GM13977 (cell line): ENCODE measurements at places on chromosomes 1 and 21.

GRCh38 chr1:195769461-195769860, 838.8 kb downstream of the KCNT2 start:
- DNase-seq = no peak

DNA sequence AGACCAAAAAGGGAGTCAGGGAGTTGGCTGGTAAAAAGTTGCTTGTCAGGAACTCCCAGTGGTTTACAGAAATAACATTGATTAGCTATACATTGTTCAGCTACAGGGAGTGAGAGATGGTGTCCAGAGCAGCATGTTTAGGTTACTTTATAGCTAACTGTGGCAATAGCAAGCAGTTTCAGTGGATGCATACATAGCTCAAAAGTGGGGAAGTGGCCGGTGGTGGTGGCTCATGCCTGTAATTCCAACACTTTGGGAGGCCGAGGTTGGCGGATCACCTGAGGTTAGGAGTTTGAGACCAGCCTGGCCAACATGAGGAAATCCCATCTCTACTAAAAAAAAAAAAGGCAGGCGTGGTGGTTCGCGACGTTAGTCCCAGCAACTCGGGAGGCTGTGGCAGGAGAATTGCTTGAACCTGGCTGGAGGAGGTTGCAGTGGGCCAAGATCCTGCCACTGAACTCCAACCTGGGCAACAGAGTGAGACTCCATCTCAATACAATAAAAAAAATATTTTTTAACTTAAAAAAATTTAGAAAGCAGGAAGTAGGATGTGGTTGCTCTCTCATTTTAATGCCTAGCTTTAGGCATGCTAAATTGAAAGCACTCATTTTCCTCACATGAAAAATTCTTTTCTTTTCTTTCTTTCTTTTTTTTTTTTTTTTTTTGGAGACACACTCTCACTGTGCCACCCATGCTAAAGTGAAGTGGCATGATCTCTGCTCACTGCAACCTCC, 109.7 kb downstream of the PPIAL4G start:
- no peak for DNase-seq

DNA sequence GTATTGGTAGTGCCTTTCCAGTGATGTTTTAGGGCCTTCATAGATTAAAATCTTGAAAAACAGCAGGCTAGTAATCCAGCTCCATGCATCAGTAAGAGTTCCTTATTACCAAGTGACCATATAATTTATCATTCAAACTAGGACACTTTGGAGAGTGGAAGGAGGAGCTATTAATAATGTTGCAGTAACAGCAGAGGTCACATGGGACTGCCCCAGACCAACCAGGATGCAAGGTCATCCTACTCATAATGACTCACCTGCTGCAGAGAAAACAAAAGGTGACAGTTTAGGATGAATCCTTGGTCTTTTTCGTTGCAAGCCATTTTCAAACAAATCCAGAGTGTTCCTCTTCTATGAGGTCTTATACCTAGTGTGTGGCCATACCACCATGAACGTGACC, 187.4 kb downstream of the NUF2 start:
- DNase-seq = no peak

DNA sequence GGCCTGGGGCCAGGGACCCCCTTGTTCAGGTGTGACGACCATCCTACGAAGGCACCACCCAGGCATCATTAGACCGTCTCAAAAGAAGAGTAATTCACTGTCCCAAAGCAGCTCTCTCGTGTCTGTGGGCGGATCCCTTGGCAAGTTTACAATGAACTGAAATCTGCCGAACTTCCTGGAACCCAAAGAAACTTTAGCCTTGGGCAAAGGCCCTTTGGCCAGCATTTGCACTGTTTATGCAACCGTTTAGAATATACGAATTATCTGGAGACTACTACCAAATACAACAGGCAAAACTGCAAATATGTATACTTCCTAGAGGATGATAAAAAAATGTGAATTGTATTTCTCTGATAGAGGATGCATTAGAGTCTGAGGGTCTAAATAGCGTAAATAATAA, 1.4 kb upstream of the SOD1 start:
- DNase-seq = no peak

DNA sequence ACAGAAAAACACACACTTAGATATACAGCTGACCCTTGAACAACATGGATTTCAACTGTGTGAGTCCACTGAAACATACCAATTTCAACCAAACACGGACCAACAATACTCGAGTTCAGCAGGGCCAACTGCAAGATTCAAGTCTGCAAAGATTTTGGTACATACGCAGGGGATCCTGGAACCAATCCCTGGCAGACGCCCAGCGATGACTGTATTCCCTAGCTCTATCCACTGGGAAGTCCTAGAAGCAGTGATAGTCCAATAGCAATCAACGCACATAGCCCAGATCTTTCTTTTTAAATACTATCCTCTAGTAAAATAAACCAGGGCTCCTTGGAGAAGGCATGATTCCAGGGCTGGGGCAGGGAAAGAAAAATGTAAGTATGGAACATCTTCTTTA, 9.0 kb downstream of the DDX59 start:
- no peak for DNase-seq

DNA sequence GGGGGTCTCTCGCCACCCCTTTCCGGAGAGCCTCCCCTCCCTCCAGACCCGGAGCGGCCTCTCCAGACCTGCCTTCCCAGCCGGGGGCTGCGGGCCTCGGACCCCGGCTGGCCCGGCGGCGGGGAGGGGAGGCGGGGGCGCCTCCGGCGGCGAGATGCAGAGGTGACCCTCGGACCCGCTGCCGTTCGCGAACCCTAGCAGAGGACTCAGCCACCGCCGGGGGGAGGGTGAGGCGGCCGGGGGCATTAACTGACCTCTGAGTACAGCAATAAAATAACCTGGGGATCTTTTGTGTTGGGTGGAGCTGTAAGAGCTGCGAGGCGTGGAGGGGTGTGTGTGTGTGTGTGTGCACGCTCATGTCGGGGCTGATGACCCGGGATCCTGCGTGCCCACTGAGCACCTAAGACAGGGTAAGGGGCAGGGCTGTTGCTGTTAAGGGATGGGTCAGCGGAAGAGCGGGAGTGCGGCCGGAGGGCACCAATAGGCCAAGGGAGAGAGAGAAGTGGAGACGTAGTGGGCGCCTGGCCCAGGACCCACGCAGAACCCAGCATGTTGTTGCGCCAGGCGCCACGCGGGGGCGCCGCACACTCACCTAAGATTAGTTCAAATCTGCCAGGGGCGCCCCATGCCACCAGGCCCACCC, 6.3 kb downstream of the HAPLN2 start:
- peak; percentile 63 for DNase-seq

GRCh38 chr1:2194319-2194897, at the start of gene FAAP20:
TSS of gene FAAP20 (minus strand) at chr1:2194772. CDS start at chr1:2194749, 23 bp downstream.
- DNase-seq = peak; percentile 92

DNA sequence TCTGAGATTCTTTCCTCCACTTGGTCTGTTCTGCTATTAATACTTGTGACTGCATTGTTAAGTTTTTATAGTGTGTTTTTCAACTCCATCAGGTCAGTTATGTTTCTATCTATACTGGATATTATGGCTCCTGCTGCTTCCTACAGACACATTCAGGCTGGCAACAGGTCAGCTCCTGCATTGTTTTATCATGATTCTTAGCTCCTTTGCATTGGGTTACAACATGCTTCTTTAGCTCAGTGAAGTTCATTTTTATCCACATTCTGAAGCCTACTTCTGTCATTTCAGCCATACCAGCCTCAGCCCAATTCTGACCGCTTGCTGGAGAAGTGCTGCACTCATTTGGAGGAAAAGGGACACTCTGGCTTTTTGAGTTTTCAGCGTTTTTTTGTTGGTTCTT, 37.3 kb upstream of the F3 start:
- DNase-seq = no peak

DNA sequence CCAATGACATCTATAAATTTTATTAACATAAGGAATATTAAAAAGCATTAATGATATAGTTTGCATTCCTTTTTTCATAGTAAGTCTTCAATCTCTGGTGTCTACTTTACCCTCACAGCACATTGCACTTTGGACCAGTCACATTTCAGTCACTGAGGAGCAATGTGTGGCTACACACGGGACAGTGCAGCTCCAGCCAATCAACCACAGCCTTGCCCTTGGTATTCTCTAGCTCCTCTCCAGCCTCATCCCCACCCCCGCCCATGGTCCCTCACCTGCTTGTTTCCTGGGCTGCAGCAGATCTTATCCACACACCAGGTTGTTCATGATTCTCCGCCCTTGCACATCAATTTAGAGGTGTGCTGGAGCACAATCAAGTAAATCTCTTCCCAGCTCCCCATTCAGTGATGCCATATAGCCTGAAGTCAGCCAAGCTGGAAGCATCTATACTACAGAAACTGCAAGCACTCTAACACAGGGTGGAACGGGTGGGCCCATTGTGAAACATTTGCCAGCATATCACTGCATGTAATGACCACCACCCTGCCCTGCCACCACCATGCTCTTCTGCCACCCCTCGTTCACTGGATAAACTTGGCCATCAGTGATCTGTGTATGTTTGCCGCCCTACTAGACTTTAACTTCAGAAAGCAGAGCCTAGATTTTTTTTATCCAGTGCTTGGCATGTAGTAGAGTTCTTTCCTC, 93.0 kb upstream of the SLC44A3 start:
- no peak for DNase-seq

DNA sequence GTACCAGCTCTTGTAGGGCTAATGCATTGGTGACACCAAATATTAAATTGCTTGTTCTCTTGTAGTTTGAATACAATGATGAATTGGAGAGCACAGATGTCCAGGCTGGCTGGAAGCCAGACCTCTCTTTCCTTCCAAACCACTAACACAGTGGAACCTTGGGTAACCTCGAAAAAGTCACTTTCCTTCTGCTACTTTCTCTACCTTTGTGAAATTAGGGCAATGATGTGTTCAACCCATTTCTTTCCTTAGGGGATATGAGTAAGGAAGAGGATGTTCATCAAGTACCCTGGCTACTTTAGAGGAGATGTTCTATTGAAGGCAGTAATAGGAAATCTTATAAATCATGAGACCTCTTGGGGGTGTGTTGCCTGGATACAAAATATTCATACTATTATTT, 55.7 kb downstream of the XCL2 start:
- DNase-seq = no peak

- DNase-seq = no peak
These were observed 25.6 kb downstream of the RNF187 start for GRCh38 chr1:228512781-228513198.

DNA sequence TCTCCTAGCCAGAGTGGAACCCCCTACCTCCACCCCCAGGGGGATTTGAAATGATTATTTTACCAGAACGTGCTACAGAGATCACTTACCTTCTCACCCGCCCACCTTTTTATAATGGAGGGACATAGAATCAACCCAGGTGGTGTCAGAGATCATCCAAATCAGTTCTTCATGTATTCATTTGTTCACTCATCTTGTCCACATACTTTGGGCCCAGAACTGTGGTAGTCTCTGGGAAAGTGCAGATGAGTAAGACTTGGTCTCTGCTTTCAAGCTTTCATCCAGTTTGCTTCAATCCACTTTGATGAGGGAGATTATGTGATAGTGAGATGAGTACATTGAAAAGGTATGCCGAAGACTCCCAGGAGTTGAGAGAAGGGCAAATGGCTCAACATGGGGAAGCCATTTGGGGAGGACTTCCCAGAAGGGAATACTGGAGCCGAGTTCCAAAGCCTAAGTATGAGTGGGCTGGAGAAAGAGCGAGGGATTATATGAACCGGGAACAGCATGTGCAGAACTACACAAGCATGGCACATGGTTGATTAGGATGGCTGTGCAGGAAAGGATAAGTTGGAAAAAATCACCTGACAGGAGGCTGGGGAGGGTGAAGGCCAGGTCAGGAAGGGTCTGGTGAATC, 1.9 kb downstream of the FGGY start:
- DNase-seq = no peak

DNA sequence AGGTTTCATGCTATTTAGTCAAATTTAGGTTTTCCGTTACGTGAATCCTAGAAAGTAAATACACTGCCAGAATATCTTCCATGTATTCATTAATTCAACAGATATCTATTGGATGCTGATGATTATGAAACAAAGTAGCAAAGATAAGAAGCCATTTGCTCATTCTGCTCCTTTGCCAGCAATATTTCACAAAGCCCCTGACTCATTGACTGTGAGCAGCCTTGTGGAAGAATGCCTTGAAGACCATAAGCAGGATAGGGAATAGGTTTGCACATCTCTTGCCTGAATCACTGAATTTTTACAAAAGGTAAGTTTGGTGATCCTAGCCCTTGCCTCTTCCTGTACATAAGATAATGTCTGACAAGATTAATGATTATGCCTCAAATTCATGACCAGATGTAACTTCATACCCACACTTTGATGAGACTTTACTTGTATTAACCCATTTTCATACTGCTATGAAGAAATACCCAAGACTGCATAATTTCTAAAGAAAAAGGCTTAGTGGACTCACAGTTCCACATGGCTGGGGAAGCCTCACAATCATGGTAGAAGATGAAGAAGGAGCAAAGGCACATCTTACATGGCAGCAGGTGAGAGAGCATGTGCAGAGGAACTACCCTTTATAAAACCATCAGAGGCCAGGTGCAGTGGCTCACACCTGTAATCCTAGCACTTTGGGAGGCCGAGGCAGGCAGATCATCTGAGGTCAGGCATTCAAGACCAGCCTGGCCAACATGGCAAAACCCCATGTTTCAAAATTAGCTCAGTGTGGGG, 1.6 kb upstream of the PIGK start:
- DNase-seq = no peak

- no peak for DNase-seq
These were observed 59.2 kb upstream of the EPS8L3 start for GRCh38 chr1:109822749-109823542.

GRCh38 chr1:219460081-219460895, 152.6 kb downstream of the ZC3H11B start:
- no peak for DNase-seq

DNA sequence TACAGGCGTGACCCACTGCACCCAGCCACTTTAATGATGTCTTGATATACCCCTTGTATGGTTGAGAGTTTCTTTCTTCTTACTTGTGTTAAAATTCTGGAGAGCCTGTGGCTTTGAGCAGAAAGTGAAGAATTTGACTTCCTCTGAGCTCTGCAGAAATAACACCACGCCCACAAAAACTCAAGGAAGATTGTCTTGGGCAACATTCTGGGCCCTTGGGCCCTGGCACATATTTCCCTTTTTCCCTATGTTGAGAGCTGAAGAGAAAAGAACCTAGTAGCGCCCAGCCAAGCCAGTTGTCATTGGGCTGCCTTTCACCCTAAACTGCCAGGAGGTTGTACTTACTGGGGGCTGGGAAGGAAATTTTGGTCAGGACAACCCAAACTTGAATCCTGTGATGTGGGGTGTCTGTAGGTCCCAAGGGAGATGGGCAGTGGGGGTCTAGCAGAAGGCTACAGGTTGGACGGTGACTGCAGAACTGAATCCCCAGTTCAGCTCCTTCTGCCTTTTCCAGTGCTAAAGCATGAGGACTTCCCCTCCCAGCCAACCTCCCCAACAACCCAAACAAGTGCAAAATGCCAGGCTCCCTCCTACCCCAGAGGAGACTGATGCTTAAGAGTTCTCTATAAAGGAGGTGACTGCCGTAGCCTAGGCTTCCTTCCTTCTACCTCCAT, 11.7 kb upstream of the SNAPIN start:
- DNase-seq = no peak
